ENCODE measurements at places on chromosomes 5 and 9.

DNA sequence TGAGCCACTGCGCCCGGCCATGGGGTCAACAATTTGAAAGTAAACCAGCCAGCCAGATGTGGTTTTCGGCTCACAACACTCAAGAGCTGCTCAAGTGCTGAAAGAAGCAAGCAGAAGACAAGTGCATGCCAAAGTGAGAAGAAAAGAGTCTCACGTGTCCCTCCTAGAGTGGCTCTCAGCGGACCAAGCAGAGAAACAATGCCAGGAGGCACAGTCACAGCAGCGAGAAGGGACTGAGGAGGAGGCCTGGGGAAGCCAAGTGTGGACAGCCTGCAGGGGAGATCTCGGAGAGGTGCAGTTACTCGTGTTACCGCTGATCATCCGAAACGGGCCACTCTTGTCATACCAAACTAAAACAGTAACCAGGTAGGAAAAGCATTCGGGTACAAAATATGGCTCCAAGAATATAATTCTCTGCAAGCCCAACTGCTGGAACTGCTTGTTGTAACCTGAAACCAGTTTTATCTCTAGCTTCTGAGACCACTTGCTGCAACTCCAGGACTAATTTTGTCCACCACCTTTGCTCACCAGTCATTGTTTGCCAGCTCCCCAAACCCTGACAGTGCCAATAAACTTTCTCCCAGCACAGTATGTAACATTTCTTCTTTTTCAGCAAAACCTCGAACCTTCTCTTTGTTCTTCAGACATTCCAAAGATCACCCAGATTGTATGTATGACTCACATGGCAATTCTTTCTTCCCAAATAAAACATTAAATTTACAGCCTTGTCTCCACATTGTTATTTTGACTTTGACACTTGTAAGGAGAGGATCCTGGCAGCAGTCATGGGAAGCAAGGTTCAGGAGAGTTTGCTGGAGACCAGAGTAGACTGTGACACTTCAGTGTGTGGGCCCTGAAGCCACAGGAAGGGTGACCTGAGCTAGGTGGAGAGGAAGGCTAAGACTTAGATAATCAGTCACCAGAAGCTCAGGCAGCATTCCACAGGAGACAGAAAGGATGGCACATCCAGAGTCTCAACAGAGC, 6.3 kb downstream of the SLC35D2 start:
- no peak for DNase-seq

- no peak for DNase-seq
Observed at GRCh38 chr5:105263515-105263914, 1700.9 kb upstream of the NUDT12 start.

GRCh38 chr5:180797256-180798192, 5.1 kb downstream of the MGAT1 start:
- no peak for DNase-seq

DNA sequence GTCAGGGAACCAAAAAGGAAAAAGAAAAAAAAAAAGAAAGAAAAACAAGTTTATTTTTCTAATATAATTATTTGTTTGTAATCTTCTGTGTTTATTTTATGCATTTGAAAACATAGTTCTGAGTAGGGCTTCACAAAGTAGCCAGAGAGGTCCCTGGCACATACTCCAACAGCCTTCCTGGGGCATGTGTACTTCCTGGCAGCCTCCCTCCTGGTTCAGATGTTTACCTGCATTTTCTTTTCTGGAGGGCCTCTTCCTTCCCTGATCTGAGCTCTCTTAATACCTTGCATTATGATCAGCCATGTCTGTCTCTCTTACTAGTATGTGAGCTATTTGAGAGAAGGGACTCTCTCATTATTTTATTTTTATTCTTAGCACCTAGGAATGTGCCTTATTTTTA, 361.8 kb downstream of the KDM4C start:
- DNase-seq = no peak

DNA sequence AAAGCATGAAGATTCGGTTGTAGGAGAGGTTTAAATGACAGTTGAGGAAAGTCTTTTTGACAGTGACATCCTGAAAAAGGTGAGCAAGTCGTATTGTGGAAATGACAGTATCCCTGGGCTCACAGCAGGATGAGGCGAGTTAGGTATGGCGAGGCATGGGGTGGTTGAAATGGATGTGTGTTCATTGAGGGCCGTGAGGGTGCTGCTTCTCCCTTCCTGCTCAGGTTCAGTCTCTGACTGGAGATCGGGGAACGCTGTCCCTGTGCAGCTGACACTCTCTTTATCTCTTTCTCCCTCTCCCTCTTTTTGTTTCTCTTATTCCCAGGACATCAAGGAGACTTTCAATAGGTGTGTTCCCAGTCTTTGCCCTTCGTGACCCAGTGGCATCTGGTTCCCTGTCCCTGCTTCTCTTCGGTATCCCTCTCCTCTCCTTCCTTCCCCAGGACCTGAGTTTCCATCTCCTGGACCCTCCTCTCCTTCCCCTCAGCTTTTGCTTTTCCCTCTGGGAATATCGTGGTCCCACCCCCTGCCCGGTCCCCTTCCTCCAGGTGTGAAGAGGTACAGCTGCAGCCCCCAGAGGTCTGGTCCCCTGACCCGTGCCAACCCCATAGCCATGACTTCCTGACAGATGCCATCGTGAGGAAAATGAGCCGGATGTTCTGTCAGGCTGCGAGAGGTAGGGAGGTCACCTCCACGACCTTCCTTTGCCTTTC, 10.2 kb downstream of the TRIM41 start:
- DNase-seq = no peak

DNA sequence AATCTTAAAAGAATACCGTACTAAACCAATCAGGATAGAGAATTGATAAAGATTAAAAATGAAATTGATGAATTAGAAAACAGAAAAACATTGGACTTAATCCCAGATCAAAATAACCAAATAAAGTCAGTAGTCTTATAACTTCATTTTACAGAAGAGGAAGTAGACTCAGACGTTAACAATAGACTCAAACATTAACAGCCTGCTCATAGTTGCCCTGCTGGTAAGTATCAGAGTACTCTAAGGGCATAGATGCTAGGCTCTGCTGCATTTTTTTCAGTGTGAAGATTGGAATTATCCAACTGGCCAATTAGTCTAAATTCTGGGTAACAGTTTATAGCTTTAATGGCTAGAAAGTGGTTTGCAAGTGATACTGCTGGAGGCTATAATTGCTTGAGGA, 42.9 kb downstream of the ADGRV1 start:
- DNase-seq = no peak

- peak; percentile 20 for DNase-seq
Observed at GRCh38 chr9:5764130-5764868, 68.6 kb downstream of the ERMP1 start.

DNA sequence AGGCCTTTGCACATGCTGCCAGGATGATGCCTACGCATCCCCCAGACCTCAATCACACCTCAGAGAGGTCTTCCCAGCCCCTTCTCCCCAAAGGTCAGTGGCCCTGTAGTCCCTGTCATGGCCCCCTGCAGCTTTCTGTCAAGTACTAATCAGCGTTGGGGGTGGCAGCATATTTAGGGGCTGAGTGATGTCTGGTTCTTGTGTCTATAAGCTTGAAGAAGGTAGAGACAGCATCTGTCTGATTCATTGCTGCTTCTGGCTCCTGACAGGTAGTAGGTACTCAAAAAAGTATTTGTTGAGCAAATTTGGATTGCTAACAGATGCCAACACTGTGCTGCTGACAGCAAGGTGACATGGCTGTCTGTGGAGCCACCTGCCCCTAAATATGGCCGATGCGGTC, 51.6 kb upstream of the RPL26L1 start:
- DNase-seq = no peak

- no peak for DNase-seq
Observed at GRCh38 chr9:33129886-33130881, 37.0 kb downstream of the B4GALT1 start.

- DNase-seq = no peak
Observed at GRCh38 chr9:128550770-128551656, 1.4 kb upstream of the SPTAN1 start.

DNA sequence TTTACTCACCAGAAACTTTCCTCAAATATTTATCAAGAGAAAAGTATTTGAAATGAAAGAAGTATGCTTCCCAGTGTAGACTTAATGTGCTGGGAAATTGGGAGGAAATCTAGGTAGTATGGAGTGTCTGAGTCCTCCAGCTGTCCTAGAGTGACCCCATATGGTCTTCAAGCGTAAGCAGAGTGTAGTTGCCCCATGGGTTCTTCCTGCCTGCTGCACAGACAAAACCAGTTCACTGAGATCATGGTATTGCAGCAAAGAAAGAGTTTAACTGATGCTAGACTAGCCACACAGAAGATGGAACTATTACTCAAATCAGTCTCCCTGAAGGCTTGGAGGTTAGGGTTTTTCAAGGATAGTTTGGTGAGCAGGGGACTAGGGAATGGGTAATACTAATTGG, 114.9 kb upstream of the PRLR start:
- DNase-seq = no peak

DNA sequence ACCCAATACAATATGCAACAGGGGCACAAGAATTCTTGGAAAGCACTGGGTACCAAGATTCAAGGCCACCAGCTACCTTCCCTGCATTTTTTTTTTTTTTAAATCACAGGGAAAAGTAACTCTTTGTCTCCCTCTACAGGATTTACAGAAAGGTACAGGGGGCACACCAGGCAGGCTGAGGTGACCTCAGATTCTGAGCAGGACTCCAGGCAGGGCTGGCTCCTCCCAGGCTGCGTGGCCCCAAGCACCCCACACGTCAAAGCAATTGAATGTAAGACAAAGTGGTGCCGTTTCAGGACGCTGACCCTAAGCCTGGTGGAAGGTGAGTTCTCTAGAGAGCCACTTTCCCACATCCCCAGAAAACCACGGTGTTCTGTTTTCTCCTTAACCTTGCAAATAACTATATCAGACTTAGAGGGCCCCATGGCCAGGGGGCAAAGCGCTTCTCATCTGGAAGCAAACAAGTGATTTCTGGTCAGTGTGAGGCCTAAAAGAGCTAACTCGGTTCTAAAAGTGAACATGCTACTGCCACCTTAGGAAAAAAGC, 222.6 kb downstream of the ROR2 start:
- peak; percentile 66 for DNase-seq

DNA sequence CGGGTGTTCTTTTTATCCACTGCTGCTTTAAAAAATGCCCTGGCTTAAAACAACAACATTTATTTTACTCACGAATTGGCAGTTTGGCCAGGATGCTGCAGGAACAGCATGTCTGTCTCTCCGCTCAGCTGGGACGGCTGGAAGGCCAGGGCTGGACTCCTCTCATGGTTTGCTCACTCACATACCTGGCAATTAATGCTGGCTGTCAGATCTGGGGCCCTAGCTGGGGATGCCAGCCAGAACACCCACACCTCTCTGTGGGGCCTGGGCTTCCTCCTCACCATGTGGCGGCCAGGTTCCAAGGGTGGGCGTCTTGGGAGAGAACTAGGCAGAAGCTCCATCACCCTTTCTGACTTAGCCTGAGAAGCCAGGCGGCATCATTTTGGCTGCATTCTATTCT, 189.1 kb upstream of the IL12B start:
- DNase-seq = no peak

- DNase-seq = no peak
Observed at GRCh38 chr5:74552101-74552500, 88.4 kb downstream of the ENC1 start.

- no peak for DNase-seq
Observed at GRCh38 chr5:124582561-124582840, 163.9 kb downstream of the ZNF608 start.

- no peak for DNase-seq
Observed at GRCh38 chr5:169006842-169007790, 293.8 kb downstream of the SLIT3 start.

- no peak for DNase-seq
Observed at GRCh38 chr5:73748510-73749400, 122.8 kb downstream of the ARHGEF28 start.

GRCh38 chr5:78522476-78523260, 125.9 kb downstream of the LHFPL2 start:
- no peak for DNase-seq

GRCh38 chr5:174751154-174752000, 27.0 kb downstream of the MSX2 start:
- DNase-seq = no peak

GRCh38 chr5:78527054-78527859, 121.3 kb downstream of the LHFPL2 start:
- DNase-seq = no peak

DNA sequence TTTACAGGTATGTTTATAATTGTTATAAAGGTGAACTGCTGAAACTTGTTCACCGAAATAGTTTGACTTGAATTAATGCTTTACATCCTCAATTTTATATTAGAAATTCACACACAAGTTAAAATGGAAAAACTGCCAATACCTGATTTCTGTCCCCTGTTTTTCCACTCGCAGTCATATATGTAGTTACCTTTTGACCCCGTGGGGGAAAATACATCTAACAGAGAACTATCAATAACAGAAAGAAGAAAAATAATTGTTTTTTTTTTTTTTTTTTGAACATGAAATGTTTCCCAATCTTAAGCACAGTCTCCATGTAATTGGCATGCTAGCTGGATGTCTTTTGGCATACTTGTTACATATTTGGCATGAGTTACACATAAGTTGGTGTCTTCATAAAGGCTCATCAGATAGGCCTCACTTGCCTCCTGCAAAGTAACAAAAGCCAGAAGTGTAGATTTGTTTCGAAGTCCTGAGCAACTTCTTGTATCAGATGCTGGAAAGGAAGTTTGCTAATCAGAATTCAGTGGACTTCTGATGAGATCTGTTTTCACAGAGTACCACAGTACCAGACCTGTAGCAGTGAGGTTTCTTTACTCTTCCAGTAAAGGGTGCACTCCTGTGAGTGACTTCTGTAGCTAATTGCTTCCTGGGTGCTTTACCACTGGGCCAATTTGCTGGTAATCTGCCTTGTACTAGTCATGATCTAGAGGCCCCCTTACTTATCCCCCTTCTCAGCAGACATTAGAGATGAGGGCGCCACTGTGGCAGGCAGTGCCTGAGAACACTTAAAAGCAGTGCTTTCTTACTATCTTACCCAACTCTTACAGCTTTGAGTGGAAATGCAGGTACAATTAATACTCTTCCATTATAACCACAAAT, 36.2 kb upstream of the CXXC5 start:
- DNase-seq = no peak

GRCh38 chr5:92998456-92998855, 582.6 kb downstream of the NR2F1-AS1 start:
- no peak for DNase-seq

DNA sequence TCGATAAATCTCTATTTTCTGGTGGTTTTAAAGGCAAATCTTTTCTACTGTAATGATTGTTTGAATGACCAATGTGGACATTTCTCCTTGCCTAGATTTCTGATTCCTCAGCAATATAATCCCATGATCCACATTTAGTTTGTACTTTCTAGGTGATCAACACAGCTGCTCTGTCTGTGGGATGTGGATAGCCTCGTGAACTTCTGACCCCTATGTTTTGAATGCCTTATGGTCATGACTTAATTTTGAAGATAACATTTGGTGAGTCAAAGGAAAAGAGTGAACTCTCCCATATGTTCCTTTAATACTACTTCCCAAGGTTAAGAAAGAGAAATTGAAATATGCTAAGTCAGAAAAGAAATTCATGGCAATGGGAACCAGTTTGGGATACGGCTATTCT, 147.5 kb downstream of the CAVIN4 start:
- no peak for DNase-seq

GRCh38 chr9:133703591-133704399, 34.4 kb downstream of the SARDH start:
- DNase-seq = no peak

DNA sequence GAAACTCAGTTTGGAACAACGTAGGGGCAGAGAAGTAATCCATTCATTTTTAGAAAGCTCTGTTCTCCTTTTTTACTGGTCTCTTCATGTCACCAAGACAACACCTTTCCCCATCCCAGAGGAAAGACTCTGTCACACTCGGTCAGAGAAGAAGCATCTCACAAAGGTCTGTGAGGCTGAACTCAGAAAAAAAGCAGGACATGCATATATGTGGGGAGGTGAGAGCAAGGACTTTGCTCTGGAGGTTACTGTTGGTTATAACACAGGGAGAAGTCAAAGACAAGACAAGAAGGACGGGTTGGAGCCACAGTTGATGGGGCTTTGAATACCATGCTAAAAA, 19.2 kb upstream of the MTMR12 start:
- no peak for DNase-seq
